ENCODE measurements at places on chromosomes 6 and 20. TPM values are rescaled to one million over a fixed set of nuclear protein-coding genes. Genes with fewer than 3 reads are reported as not detected.

NAPB gene
- total RNA-seq: 6.4 TPM

RANBP9 gene
- total RNA-seq: 23.4 TPM

PRKN gene
- 0.64 TPM for total RNA-seq

CTAGE9 gene
- total RNA-seq: not detected

RUNX2 gene
- total RNA-seq: 1.9 TPM

SYNCRIP gene
- total RNA-seq: 49.9 TPM

CALHM4 gene
- not detected for total RNA-seq

DPM1 gene
- total RNA-seq: 76.5 TPM

GHRH gene
- not detected for total RNA-seq

GRIK2 gene
- total RNA-seq: 0.21 TPM

CCN5 gene
- total RNA-seq: not detected

CASS4 gene
- 0.24 TPM for total RNA-seq

EDN1 gene
- total RNA-seq: 45.5 TPM

R3HDML gene
- total RNA-seq: not detected

CCM2L gene
- under 0.01 TPM for total RNA-seq

NQO2 gene
- 17.5 TPM for total RNA-seq

CLPSL1 gene
- total RNA-seq: not detected

DACT2 gene
- total RNA-seq: 0.72 TPM

GSTA2 gene
- total RNA-seq: not detected

NR2E1 gene
- total RNA-seq: not detected

RFX6 gene
- not detected for total RNA-seq

TSBP1 gene
- not detected for total RNA-seq

GGTLC1 gene
- total RNA-seq: not detected

CRISP2 gene
- not detected for total RNA-seq

TINAG gene
- total RNA-seq: 2.9 TPM

CLVS2 gene
- not detected for total RNA-seq

NKX2-2 gene
- total RNA-seq: not detected

XKR7 gene
- total RNA-seq: not detected

PDE7B gene
- 0.24 TPM for total RNA-seq

IL20RA gene
- total RNA-seq: 17.1 TPM

CITED2 gene
- total RNA-seq: 26.7 TPM

KIAA0408 gene
- not detected for total RNA-seq

COX7A2 gene
- 125 TPM for total RNA-seq

TRIM40 gene
- total RNA-seq: not detected

BICRAL gene
- 2.7 TPM for total RNA-seq

RIN2 gene
- 66.3 TPM for total RNA-seq

LY86 gene
- total RNA-seq: not detected

ZFAND3 gene
- 18.8 TPM for total RNA-seq

AIF1 gene
- total RNA-seq: not detected

Data from tracheal epithelial cell (primary cell).